ENCODE measurements at places on chromosomes 11 and 22.

DNA sequence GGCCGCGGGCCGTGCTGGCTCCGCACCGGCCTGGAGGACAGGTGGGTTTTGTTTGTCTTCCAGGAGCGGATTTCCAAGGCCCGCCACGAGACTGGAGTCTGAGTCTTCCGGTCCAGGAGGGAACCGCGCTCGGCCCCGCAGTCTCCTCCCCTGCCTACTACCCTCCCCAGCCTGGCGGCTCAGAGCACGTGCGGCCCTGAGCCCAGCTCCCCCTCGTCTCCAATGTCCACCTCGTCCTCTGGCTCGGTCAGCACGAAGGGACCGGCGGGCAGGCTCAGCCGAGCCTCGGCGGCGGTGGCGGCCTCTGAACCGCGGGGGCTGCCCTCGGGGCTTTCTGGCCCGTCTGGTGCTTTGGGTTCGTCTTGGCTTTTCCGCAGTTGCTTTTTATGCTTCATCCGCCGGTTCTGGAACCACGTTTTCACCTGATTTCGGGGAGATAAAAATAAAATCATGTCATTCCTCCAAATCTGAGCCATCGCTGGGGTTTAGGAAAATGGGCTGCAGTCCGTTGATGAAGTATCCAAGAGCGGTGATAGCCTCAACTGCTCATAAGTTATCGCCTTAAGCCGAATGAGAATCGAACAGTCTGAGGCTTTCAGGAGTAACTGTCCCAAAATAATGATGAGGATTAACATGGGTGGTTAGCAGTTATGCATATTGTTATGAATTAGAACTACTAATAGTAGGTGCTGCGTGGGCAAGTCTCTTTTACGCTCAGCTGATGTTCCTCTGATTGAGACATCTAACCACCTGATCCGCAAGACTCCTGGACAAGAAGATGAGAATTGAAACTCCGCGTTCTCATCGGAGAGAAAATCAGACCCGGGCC lies 4.0 kb downstream of the BSX start:
- no peak for DNase-seq

DNA sequence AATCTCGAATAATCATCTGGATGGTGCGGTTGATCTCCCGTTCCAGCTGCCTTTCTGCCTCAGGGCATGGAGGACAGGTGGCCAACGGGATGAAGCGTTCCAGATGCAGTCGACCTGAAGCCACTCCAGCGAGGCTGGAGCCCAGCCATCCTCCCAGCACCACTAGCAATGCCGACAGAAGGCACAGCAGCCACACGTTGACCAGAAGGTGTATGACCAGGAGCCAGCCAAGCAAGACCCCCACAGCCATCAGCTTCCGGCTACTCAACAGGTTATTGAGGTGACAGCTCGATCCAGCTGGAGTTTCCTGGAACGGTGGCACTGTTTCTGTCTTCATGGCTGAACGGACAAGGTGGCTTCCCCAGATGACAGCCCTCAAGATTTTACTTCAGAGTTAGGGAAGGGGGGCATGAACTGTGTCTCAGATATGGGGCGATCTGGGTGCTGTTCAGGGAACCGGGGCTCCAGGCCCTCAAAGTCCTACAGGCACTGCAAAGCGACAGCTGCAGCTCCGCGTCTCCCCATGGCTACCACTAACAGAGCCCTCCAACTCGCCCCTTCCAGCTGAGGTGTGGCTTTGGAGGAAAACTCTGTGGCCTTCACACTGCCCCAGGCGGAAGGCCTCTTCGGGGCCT lies 559 bp downstream of the SNX19 start:
- DNase-seq, result no peak

- no peak for DNase-seq
Observed at GRCh38 chr22:39215426-39216142, 29.2 kb downstream of the PDGFB start.

DNA sequence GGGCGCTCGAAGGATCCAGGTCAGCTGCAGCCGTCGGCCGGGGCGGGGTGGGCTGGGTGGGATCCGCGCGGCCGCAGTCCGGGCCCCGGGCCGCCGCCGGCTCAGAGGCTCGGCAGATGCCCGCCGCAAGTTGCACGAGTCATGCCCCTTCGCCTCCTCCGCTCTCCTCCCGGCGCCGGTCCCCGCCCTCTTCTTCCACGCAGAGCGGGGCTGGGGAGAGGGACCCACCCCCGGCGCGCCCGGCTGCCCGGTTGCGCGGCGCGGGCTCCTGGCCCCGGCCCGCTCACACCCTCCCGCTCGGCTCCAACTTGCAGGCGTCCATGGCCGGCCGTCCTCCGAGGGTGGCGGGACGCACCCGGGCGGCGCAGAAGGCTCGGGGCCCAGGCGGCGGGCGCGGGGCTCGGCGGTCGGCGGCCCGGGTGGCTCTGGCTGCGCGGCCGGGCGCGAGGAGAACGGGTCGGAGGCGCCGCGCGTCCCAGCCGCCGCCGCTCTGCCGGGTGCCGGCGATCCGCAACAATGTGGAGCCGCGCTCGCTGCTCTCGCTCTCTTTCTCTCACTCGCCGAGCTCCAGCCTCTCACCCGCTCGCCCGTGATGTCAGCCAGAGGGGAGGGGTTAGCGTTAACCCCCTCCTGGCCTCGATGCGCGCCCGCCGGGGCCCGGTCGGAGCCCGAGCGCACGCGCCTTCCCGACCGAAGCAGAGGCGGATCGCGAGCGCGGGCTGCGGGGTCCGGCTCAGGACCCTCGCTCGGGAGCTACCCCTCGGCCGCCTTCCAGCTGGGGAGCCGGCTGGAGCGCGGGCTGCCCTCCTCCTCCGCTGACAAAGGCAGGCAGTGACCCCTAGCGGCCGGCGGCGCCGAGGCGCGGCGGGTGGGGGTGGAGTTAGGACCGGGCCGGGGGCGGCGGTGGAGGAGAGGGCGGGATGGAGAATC lies at the start of gene NECTIN1:
TSS of gene NECTIN1 (minus strand) at position 550 of the 930 bp plus-strand sequence. CDS start 647 bp downstream, outside the sequence.
- DNase-seq, result peak; percentile 85

GRCh38 chr22:19862619-19863246 lies 8.1 kb upstream of the GNB1L start:
- no peak for DNase-seq
